ENCODE measurements at places on chromosomes 11 and 22.

DNA sequence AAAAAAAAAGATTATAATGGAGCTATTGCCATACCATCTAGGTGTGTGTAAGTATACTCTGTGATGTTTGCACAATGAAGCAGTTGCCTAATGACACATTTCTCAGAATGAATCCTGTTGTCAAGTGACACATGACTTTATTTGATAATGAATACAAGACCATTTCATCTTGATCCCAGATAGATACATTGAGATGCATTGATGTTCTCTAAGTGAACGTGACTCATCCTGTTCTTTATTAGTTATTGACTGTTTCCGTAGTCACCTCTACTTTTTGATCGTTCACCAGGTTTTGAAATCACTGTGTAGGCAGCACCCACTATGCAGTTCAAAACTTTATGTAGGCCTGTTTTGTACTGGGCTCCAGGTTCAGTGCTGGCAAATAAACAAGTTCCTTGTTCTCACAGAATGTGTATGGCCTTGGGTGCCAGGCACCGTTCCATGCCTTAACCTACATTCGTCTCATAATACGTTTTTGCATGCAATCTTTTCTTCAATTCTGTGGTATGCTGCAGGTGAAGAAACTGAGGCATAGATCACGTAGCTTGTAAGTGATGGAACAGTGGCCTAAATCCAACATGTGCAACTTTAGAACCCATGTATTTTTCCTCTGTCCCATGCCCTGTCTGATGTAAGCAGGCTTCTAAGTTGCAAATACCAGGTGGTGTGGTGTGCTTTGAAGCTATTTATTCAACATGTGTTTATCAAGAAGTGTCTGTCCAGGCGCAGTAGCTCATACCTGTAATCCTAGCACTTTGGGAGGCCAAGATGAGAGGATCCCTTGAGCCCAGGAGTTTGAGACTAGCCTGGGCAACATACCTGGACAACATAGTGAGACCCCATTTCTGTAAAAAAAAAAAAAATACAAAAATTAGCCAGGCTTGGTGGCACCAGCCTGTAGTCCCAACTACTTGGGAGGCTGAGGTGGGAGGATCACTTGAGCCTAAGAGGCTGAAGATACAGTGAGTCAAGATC lies 10.4 kb downstream of the SREBF2 start:
- no peak for DNase-seq

GRCh38 chr11:75547617-75548058 lies 14.4 kb upstream of the SERPINH1 start:
- no peak for DNase-seq

DNA sequence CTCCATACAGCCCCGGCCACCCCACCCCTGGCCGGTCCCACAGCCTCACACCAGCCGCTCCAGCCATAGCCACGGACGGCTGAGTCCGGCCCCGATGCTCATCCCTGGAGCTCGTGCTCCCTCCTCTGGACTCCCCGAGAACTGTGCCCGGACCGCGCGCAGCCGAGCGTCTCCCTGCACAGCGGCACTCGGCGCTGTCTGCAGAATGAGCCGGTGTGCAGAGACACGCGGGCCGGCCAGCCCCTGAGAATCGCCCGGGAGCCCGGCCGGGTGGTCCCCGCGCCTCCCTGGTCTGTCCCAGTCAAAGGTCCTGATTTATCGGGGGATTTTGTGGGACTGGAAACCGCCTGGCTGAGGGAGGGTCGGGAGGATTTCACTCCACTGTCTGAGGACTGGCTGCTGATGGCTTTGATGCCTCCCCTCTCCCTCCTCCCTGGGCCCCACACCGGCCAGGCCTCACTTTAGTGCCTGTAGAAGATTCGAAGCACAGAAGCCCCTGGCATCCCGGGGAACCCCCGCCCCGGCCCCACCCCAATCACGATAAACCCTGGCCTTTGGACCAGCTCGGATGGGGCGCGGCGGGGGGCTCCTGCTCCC lies 102.7 kb downstream of the BRD1 start:
- DNase-seq, result peak; percentile 55

- DNase-seq, result no peak
These were observed 10.1 kb downstream of the ZBTB44 start for GRCh38 chr11:130304651-130305050.

DNA sequence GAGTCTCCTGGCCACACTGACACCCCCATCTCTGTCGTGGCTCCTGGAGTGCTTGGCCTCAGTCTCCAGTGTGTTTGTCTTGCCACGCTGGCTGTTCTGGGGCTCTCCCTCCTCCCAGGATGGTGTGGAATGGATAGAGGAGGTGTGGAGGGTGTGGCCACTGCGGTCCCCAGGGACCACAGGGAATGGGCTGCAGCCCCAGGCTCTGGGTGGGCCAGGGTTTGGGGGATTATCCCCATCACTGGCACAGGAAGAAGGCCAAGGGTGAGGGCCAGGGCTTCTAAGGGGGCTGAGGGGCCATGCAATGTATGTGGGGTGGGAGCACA lies 8.1 kb downstream of the GNAZ start:
- DNase-seq, result no peak

GRCh38 chr11:833114-833791 lies 501 bp downstream of the CD151 start:
- DNase-seq, result no peak

DNA sequence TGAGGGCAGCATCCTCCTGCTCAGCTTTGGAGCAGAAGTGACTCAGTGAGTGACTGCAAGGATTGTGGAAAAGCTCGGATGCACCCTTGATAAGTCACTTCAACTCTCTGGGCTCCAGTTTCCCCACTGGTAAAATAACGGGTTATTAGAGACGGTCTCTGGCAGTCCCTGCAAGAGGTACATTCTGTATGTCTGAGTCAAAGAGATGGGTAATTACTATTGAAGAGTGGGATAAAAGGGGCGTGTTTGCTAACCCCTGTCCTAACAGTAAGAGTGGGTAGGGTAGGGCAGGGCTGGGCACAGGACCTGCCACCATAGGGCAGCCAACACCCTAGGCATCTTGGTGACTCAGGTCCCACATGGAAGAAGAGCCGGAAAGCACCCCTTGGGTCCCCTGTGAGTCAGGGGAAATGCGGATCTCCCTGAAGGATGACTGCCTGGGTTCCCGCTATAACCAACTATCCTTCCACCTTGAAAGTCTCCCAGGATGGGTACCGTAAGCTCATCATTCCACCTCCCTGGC lies 7.3 kb upstream of the AHNAK start:
- no peak for DNase-seq

- DNase-seq, result no peak
These were observed 73.0 kb upstream of the PHF21B start for GRCh38 chr22:45082795-45083194.

GRCh38 chr22:28874811-28875320 lies 8.5 kb upstream of the ZNRF3 start:
- no peak for DNase-seq

- DNase-seq, result no peak
These were observed 5.9 kb downstream of the ASCL2 start for GRCh38 chr11:2264366-2265053.

DNA sequence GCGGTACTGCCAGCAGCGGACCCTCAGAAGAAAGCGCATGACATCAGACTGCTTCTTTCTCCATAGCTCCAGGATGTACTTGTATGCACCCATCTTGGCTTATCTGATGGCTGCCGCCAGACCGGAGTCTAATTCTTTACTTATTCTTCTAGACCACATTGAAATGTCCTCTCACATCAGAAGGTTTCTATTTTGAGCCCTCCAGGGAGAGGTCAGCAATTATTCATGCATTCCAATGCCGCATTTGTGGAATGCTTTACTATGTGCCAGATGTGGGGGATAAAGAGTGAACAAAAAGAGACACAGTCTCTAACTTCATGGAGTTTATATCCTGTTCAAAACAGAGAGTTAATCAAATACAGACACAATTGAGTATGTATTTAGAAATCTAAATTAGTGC lies 230.1 kb downstream of the MIAT start:
- DNase-seq, result no peak

DNA sequence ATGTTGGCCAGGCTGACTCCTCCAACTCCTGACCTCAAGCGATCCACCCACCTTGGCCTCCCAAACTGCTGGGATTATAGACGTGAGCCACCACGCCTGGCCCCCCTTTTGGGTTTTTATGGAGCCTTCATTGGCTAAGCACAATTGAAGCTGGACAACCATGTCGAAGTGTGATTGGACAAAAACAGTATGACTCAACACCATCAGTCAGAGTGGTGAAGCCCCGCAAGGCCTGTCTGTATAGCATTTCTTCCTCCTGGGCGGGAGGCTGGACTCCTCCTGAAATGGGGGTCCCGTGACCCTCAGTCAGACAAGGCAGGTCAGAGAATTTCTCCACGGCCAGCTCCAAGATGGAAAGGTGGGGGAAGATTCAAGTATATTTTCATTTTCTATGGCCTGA lies 3.1 kb upstream of the PARVB start:
- no peak for DNase-seq

DNA sequence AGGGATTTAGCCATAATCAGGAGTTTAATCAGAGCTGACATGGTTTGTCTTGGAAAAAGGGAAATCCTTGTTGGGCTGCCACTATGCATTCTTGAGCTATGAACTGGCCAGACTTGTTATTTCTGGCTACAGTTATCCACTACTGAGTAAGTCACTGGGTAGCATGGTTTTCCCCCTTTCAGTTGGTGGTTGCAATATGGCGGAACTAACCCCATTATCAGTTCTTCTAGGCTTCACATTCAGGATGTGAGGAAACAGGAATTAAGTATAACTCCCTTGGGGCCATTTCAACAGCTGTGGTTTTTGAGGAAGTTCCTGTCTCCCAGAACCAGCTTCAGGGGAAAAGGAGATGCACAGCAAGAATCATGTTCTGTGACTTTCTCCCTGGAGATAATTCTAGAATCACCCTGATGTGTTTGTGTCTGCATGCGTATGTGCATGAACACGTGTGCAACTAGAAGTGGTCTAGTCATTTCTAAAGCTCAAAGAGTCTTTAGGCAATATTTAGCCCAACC lies 103.0 kb upstream of the CD44 start:
- DNase-seq, result no peak

DNA sequence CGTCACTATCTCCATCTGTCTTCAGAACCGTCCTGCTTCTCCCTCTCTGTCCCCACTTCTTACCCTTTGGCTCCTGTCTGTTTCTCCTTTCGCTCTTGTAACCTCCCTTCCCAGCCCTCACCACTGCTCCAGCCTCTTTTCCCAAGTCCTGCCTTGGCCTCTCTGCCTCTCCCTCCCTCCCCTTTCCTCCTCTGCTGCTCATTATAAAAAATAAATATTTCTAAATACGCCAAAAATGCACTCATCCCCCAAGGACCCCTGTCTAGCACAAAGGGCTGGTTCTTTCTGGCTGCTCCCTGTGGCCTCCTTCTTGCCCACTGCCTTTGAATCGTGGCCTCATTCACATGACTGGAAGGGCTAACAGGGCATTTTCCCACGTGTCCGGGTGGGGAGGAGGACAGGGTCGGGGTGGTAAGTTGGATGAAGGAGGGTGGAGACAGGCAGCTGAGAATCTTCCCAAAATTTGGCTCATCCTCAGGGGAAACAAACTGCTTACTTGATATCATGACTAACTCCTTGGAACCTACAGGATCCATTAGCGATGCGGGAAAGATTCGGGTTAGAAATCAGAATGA lies 26.4 kb upstream of the OAF start:
- DNase-seq, result no peak

DNA sequence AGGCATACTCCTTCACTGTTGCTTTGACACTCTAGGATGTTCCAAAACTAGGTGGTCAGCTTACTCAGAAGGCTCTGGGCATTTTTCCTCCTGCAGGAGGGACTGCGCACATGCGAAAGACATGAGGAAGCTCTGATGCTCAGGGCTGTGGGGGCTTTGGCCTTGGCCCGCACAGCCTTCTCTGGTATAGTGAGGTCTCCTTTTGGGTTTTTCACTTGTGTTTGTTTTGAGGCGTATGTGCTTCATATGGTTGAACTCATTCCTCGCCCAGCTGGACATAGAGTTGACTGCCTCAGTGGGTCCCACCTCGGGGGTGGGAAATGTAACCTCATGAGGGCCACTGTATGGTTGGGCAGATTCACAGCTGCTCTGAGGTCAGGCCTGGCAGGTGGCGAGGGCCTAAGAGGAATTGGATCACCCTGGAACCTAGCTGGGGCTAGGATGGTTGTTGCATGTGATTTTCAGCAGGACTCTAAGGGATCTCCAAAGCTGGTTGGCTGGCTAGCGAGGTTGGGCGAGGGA lies 63.7 kb downstream of the PTPRJ start:
- no peak for DNase-seq

- no peak for DNase-seq
These were observed 87.2 kb downstream of the WNT7B start for GRCh38 chr22:45889539-45890350.

GRCh38 chr11:2686360-2687222 lies 13.2 kb downstream of the KCNQ1OT1 start:
- DNase-seq, result no peak

DNA sequence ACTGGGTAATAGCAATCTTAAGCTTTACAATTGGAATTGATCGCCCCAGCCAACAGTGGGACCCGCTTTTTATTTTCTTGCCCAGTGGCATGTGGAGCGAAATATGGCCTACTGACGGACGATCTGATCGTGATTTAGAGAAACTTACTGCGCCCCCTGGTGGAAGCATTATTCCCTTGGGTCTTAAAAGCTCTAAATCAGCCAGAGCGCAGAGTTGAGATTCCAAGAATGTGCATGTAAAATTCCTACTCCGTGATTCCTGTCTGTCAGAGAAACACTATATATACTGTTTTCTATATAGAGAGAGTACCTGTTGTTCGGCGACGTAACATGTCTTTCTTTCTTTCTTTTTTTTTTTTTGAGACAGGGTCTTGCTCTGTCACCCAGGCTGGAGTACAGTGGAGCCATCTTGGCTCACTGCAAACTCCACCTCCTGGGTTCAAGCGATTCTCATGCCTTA lies 3.7 kb upstream of the DPF2 start:
- peak; percentile 36 for DNase-seq

GRCh38 chr11:128879817-128880216 lies 11.3 kb upstream of the KCNJ5 start:
- no peak for DNase-seq

GRCh38 chr11:120941000-120941399 lies 82.9 kb upstream of the TBCEL start:
- no peak for DNase-seq

- DNase-seq, result no peak
These were observed 1.2 kb upstream of the PDE3B start for GRCh38 chr11:14642453-14642852.

GRCh38 chr11:22778642-22779041 lies 51.0 kb downstream of the SVIP start:
- DNase-seq, result no peak
